Aorta (tissue), 5 donors: ENCODE measurements at places on chromosomes 5 and 9.

- no peaks in the 10 kb centered on the region for H3K36me3 ChIP-seq
- H3K27ac ChIP-seq: no peak overlapping the region
- H3K27me3 ChIP-seq: no peaks in the 10 kb centered on the region
- H3K4me3 ChIP-seq: no peak overlapping the region
- DNase-seq: no peak
Measured at GRCh38 chr5:73387601-73388305, 60.8 kb downstream of the FOXD1 start.

- no peak overlapping the region for H3K27ac ChIP-seq
- DNase-seq: no peak
- no peak overlapping the region for H3K4me3 ChIP-seq
Measured at GRCh38 chr5:156405988-156406387, 79.0 kb downstream of the SGCD start.

DNA sequence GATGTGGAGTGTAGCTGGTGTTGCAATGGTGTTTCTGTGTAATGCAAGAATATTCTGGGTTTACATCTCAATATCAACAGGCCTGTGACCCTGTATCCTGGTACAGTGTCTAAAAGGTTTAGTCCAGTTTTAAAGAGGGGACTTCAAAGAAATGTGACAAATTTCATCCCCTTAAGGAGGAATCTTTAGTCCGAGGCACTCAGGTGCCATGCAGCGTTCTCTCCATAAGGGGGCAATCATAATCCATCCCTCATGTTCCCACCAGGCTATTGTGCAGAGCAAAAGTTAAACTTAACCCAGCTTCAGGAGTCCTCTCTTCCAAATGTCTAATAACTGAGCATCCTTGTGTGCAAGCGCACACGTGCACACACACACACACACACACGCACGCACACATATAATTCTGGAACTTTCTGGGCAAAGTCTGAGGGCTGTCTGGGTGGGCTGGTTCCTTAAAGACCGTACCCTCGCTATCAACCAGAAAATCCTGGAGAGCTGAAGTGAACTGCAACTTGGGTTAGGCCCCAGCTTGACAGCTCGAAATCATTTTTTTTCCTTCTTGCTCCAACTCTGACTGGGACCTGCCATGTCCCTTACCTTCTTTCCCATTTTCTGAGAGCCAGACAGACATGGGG, 46.0 kb downstream of the CRB2 start:
- no peaks in the 10 kb centered on the region for H3K27me3 ChIP-seq
- no peaks in the 10 kb centered on the region for H3K36me3 ChIP-seq
- H3K27ac ChIP-seq: no peak overlapping the region

- no peak overlapping the region for H3K27ac ChIP-seq
- H3K4me1 ChIP-seq: no peaks in the 10 kb centered on the region
- H3K36me3 ChIP-seq: no peaks in the 10 kb centered on the region
- H3K4me3 ChIP-seq: no peak overlapping the region
- H3K27me3 ChIP-seq: no peaks in the 10 kb centered on the region
Measured at GRCh38 chr5:79878136-79878679, 112.9 kb downstream of the MTX3 start.

DNA sequence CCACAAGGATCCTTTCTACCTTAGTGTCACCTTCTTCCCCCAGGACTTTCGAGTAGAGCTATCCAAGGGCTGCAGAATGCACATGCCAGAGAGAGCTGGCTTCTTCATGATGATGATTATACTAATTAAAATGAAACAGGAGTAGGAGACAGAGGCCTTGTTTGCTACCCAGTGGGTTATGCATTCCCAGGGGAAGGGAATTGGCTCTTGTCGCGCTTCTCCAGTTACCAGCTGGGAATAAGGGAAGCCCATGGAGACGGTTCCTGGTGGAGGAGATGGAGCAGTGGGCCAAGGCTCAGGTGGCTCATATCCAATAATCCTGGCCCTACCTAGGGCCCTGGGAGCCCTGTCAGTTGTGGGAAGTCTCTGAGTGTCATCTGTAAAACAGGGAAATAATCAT, 65.1 kb downstream of the WWC1 start:
- H3K36me3 ChIP-seq: no peaks in the 10 kb centered on the region
- no peaks in the 10 kb centered on the region for H3K4me1 ChIP-seq
- H3K27ac ChIP-seq: no peak overlapping the region
- no peak overlapping the region for H3K4me3 ChIP-seq
- DNase-seq: no peak
- no peaks in the 10 kb centered on the region for H3K27me3 ChIP-seq

GRCh38 chr9:33637881-33638280, 113.8 kb downstream of the ANKRD18B start:
- DNase-seq: no peak
- H3K4me1 ChIP-seq: no peaks in the 10 kb centered on the region
- H3K36me3 ChIP-seq: no peaks in the 10 kb centered on the region
- no peak overlapping the region for H3K27ac ChIP-seq

- no peaks in the 10 kb centered on the region for H3K36me3 ChIP-seq
- no peak for DNase-seq
- no peaks in the 10 kb centered on the region for H3K27me3 ChIP-seq
- H3K4me3 ChIP-seq: no peak overlapping the region
- H3K27ac ChIP-seq: no peak overlapping the region
Measured at GRCh38 chr9:76519075-76519835, 60.3 kb downstream of the GCNT1 start.

GRCh38 chr9:132965478-132965877, 13.0 kb upstream of the GFI1B start:
- H3K4me3 ChIP-seq: no peak overlapping the region
- H3K27me3 ChIP-seq: no peaks in the 10 kb centered on the region
- DNase-seq: no peak
- H3K36me3 ChIP-seq: no peaks in the 10 kb centered on the region
- no peaks in the 10 kb centered on the region for H3K4me1 ChIP-seq

DNA sequence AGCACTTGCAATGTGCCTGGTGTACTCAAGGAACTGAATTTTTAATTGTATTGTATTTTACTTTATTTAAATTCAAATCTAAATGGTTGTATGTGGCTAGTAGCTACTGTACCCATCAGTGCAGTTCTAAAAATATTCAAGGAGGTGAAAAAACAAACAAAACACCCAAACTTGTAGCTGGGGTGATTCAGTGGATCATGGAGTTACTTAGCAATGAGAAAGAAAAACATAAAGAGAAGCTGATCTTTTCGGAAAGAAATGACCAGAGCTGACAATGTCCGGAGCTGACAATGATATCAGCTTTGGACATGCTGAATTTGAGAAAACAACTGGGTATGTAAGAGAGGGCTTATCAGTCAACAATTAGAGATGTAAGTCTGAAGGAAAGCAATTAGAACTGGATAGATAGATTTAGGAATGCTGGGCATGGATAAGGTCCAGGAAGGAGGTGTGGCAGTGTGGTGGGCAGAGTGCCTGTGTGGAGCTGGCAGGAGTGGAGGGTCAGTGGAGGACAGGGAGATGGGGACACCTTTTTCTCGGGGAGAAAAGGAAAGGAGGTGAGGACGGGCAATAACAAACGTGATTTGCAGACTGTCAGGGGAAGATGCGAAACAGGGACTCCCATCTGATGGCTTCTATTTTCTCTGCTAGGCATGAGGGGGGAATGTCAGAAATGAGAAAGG, 113.2 kb downstream of the DCP2 start:
- no peak overlapping the region for H3K4me3 ChIP-seq
- peaks cover 5% of the 10 kb centered on the region for H3K4me1 ChIP-seq
- H3K36me3 ChIP-seq: no peaks in the 10 kb centered on the region
- DNase-seq: no peak

DNA sequence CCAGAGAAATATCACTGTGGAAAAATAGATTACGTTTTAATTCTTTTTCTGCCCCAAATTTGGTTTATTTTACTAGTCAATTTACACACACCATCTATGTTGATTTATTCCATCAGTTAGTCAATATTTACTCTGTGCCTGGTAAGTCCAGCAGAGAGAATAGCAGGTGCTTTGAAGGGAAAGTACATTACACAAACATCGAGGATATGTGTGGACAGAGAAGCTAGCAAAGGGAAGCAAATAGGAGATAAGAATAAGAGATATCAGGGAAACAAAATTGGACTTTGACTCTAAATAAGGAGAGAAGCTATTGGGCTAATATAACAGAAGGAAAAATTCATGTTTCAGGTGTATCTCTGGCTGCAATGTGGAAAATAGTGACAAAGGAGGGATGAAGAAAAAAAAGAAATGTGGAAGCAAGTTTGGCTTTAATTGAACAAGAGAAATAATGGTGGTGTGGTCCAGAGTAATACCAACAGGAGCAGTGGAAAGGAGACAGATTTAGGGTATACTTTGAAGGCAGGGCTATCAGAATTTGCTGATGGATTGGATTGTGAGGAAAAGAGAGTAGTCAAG, 587.7 kb upstream of the CDH6 start:
- H3K4me3 ChIP-seq: no peak overlapping the region
- H3K27ac ChIP-seq: no peak overlapping the region
- no peaks in the 10 kb centered on the region for H3K36me3 ChIP-seq
- DNase-seq: no peak
- H3K4me1 ChIP-seq: no peaks in the 10 kb centered on the region

DNA sequence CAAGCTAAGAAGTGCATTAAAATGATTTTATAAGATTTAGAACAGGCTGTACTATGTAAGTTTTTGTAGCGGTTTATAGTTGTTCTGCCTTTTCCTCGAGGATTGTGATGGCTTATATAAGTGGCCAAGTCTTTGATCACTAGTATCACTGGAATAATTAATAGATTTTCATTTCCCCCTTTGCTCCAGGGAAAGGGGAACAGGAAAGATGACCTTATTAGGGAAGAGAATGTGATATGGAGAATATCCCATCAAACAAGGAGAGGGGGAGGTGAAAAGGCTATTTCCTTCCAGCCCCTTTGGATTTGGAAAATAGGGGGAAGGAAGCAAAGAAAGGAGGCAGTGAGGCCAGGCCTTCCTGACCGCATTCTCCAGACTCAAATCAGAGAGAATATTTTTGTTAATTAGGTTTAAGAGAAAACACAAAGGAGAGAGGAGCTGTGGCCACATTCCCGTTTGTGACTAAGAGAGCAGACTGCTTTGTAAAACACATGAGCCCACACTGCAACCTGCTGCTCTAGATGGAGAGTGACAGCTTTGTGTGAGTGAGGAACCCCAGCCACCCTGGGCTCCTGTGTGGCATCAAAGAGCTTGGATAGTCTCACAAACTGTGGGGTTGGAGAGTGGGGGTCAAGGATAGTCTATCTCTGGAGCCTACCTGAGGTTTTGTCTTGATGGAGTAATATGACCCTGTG, 359.5 kb downstream of the DTWD2 start:
- no peak overlapping the region for H3K27ac ChIP-seq
- H3K4me3 ChIP-seq: no peak overlapping the region
- no peaks in the 10 kb centered on the region for H3K27me3 ChIP-seq
- DNase-seq: no peak
- H3K4me1 ChIP-seq: no peaks in the 10 kb centered on the region
- no peaks in the 10 kb centered on the region for H3K36me3 ChIP-seq

DNA sequence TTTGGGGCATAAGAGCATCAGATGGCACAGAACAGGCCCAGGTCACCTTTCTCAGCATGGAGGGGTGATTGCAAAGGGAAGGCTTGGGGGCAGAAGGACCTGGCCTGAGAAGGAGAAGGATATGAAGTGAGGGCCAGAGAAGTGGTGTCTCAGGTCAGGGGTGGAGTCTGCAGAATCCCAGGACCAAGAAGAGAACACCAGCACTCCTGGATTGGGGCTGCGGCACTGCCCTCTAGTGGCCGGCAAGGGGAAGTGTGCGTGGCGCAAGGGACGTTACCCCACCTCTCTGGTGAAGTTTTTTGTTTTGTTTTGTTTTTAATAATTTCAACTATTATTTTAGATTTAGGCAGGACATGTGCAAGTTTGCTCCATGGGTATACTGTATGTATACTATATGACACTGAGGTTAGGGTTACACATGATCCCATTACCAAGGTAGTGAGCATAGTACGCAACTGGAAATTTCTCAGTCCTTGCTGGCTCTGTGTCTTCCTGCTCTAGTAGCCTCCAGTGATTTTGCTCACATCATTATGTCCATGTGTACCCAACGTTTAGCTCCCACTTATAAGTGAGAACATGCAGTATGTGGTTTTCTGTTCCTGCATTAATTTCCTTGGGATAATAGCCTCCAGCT, 1548.6 kb downstream of the EFNA5 start:
- no peaks in the 10 kb centered on the region for H3K4me1 ChIP-seq
- no peaks in the 10 kb centered on the region for H3K27me3 ChIP-seq
- no peak overlapping the region for H3K27ac ChIP-seq
- H3K36me3 ChIP-seq: no peaks in the 10 kb centered on the region

DNA sequence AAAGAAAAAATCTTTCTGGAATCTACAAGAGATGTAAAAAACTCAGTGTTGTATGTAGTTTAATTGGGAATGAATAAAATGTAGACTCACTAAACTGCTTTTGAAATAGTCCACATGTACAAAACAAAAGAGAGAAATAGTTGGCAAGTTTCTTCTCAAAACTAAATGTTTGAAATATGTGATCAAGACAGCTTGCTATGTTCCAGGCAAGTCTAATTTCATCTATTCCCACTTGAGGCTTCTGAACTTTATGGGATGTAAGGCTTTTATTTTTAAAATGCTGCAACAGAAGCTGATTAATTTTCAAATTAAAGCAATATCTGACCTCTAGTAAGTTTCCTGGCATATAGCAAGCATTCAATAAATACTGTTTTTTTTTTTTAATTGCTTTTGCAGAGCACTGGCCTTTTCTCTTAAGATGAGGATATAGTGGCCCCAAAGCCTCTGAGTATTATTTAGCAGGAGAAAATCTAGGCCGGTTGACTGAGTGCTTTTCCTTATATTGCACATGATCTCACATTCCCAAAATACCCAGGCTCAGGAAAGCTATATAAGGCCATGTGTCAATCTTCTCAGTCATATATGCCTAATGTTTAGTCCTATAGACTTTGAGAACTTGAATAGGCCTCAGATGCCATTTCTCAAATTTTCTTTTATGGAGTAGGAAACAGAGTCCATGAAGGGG, 183.2 kb downstream of the NTRK2 start:
- H3K27me3 ChIP-seq: no peaks in the 10 kb centered on the region
- H3K4me1 ChIP-seq: peaks cover 17% of the 10 kb centered on the region
- no peak overlapping the region for H3K4me3 ChIP-seq
- H3K36me3 ChIP-seq: no peaks in the 10 kb centered on the region
- no peak overlapping the region for H3K27ac ChIP-seq
- no peak for DNase-seq

GRCh38 chr5:62585751-62586150, 7.1 kb downstream of the LRRC70 start:
- H3K27ac ChIP-seq: no peak overlapping the region
- no peaks in the 10 kb centered on the region for H3K27me3 ChIP-seq
- no peaks in the 10 kb centered on the region for H3K4me1 ChIP-seq
- no peak for DNase-seq
- H3K4me3 ChIP-seq: no peak overlapping the region

DNA sequence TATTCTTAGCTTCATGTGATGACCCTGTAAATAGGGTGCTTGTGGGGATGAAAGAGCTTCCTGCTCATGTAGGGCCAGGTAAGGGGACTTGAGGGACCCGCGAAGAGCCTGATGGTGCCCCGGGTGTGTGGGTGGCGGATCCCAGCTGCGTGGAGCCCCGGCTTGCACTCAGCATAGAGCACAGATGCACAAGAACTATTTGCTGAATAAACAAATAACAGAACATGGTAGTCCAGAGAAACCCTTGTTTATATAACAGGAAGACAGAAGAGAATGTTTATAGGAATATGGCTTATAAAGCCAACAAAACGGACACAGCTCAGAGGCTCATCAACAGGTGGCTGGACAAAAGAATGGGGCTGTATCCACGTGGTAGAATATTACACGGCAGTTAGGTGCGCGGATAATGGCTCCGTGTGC, 106.9 kb upstream of the COL5A1 start:
- DNase-seq: no peak
- no peaks in the 10 kb centered on the region for H3K36me3 ChIP-seq
- H3K4me3 ChIP-seq: no peak overlapping the region
- no peak overlapping the region for H3K27ac ChIP-seq
- H3K4me1 ChIP-seq: no peaks in the 10 kb centered on the region
